ENCODE measurements at places on chromosomes 3 and 15. TPM values are rescaled to one million over a fixed set of nuclear protein-coding genes. Genes with fewer than 3 reads are reported as not detected.

The RUBCN gene
- total RNA-seq, result 46.1 TPM

The GOLGA8H gene
- total RNA-seq, result not detected

The GNAT1 gene
- total RNA-seq, result not detected

The MYL3 gene
- not detected for total RNA-seq

DNA sequence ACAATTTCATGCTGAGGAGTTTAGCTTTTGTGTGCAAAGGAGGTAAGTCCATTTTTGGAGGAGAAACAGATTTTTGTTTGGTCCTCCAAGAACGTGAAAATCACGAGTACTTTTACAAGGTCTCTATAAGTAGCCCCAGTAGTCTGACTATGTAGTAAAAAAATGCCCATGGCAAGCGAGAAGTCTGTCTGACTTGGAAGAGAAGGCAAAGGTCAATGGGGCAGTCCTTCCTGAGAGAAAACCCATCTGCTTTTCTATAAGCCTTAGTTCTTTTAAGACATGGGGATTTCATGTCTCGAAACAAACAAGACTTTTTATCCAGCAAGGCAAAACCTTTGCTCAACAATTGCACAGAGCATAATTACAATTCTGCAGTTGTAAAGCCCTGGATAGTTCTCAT lies 183.2 kb downstream of the GAP43 start:
- DNase-seq, result no peak

DNA sequence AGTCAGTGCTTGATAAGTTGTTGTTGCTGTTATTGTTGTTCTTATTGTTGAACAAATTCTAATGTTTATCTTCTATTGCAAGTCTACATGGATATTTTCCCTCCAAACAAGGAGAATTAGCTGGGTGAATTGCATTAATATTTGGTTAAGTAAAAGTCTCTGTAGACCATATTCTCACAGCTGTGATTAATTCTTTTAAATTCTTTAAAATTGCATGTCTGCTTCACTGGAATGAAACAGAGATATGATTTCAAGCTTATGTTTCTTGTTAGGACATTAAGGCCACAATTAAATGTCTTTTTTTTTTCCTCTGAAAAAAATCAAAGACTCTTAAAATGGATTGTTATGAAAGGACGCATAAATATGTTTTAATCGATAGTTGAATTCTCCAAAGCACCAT lies 153.4 kb downstream of the EBLN2 start:
- DNase-seq, result no peak

GRCh38 chr3:3082234-3082924 lies 27.8 kb downstream of the IL5RA start:
- no peak for DNase-seq

Data from glutamatergic neuron (in vitro differentiated cells).